ENCODE measurements at places on chromosomes 4 and X. TPM values are rescaled to one million over a fixed set of nuclear protein-coding genes. Genes with fewer than 3 reads are reported as not detected.

The XAGE1A gene
- not detected for total RNA-seq

The PNMA6A gene
- 2.5 TPM for total RNA-seq

DNA sequence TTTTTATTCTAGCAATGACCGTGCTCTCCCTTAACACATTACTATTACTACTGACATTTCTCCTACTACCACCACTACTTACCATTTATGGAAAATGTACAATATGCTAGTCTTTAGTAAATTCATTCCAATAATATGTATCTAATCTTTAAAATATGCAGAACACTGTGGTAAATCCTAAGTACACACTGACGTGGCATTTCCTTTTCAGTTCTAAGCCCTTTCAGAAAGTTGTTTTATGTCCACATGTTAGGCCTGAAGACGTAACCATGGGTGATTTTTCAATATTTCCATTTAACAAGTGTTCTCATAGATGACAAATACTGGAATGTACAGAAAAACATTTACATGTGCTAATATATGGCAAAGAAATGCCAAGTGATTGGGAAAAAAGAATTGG lies 268.6 kb upstream of the SLIT2 start:
- no peak for DNase-seq

DNA sequence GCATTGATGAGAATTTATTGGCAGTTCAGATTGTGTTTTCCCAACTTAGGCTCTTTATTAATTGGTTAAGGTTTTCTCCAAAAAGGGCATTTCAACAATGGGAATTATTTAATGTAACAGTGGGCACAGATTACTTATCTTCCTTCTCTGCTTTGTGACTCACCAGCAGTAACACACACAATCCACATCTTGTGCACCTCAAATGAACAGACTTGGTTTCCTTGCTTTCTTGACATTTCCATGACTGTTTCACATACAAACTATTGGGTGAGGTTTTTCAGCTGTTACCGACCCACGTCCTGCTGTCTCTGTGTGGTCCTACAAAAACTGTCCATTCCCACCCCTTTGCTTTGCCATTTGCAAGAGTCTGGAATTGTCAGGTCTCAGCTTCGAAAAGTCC lies 38.1 kb downstream of the CCNI start:
- no peak for DNase-seq

DNA sequence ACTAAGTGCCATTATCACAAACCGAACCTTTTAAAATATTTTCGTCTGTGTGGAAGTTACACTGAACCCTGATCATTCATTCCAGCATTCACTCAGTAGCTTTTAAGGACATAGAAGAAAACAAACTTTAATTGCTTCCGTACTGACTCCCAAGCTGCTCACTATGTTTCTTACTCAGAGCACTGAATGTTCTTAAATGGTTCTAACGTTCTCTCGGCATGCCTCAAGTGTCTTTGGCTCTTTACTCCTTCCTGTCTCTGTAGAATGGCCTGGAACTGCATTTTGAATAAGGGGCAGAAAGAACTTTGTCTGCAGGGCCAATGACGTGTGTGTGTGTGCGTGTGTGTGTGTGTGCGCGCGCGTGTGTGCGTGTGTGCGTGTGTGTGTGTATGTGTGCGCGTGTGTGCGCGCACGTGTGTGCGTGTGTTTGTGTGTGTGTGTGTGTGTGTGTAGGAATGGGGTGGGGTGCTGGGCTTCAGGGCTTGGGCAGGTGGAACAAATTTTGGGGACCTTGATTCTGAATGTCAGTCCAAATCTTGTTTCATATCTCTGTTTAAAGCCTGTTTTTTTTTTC lies 50.5 kb upstream of the PAQR3 start:
- no peak for DNase-seq

- no peak for DNase-seq
Measured at GRCh38 chrX:112768563-112768962, 72.1 kb downstream of the AMOT start.
